ENCODE measurements at places on chromosomes 16 and 17.

DNA sequence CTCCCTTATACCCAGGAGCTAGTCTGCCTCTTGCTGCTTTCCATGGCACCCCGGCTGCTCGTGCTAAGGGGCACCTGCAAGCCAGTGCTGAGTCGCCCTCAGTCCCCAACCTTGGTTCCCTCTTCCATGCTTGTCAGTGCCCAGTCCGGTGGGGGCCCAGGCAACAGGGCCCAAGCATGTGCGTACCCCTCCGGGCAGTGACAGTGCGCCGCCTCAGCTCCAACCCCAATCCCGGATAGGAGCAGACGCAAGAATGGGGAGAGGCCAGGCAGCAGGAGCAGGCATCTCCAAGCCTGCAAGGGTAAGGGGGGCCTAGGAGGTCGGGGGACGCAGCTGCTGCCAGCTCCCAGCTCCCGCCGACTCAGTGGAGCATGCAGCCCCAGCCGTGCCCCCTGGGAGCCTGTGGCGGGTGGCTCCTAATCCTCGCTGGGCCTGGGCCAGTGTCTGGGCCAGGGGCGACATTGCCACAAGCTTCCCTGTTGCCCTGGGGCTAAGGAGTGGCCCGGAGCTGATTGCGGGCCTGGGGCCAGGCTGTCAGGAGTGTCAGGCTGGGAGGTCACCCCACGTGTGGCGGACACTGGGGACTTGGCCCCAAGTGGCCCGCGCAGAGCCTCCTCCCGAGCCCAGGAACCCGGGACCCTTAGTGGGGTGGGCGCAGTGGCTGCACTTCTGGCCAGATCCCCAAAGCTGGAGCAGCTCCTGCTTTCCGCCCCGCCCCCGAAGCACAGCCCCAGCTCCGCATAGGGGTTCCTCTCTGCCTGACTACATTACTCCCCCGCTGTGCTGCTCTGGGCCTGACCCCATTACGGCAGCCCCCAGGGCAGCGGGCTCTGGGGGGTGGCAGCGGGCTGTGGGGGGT is 9.8 kb downstream of the CPD start:
- no peak for DNase-seq

GRCh38 chr16:5188318-5188988 is 90.9 kb upstream of the EEF2KMT start:
- DNase-seq, result no peak

- DNase-seq, result no peak
Observed at GRCh38 chr17:16470265-16470664, 21.7 kb downstream of the LRRC75A start.

GRCh38 chr16:55500530-55501011 is 8.3 kb upstream of the LPCAT2 start:
- no peak for DNase-seq

GRCh38 chr16:68826652-68827051 is 16.7 kb upstream of the TANGO6 start:
- DNase-seq, result no peak

DNA sequence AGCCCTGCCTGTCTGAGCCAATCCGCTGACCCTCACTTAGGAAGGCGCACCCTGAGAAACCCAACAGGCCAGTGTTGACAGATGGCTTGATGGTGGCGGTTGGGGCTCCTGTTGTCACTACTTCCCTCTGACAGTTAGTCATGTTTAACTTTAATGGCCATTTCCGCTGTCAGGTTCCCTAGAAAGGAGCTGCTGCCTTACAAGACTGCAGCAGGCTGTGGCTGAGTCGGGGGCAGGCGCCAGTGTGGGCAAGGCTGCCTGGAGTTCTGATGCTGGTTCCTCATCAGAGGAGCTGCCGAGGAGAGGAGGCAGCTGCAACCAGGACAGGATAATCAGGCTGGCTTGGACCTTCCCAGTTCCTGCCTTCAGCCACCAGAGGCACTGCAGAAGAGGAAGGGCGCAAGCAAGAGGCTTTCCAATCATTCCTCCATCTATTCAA is 223.2 kb upstream of the DYNLRB2 start:
- DNase-seq, result no peak

DNA sequence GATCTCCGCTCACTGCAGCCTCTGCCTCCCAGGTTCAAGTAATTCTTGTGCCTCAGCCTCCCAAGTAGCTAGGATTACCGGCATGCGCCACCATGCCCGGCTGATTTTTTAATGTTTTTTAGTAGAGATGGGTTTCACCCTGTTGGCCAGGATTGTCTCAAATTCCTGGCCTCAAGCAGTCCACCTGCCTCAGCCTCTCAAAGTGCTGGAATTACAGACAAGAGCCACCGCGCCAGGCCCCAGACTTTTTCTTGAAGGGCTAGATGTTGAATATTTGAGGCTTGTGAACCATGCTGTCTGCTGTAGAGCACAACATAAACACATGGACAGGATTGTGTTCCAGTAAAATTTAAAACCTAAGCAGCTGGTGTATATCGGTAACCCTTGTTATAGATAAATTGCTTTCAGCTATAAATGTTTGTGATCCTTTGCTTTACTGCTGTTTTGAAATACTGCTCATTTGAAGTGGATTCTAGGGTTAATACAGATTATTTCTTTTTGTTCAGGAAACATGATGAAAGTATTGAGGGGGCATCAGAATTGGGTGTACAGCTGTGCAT is 12.4 kb downstream of the WSB1 start:
- DNase-seq, result no peak

GRCh38 chr17:43578699-43579565 is 32.8 kb upstream of the ETV4 start:
- no peak for DNase-seq

GRCh38 chr17:67115401-67115800 is 71.0 kb downstream of the CACNG1 start:
- DNase-seq, result no peak

- DNase-seq, result no peak
Observed at GRCh38 chr16:11401161-11402050, 56.1 kb downstream of the RMI2 start.

GRCh38 chr17:179781-180380 is 1.6 kb downstream of the DOC2B start:
- DNase-seq, result no peak

DNA sequence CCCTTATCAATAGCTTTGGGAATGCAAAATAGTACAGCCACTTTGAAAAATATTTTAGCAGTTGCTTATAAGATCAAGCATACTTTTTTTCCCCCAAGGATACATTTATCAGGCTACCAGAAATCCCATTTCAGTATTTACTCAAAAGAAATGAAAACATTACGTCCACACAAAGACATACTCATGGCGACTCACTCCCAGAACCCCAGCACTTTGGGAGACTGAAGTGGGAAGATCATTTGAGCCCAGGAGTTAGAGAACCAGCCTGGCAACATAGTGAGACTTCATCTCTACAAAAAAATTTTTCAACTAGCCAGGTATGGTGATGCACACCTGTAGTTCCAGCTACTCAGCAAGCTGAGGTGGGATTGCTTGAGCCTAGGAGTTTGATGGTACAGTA is 5.9 kb downstream of the SKA2 start:
- no peak for DNase-seq

DNA sequence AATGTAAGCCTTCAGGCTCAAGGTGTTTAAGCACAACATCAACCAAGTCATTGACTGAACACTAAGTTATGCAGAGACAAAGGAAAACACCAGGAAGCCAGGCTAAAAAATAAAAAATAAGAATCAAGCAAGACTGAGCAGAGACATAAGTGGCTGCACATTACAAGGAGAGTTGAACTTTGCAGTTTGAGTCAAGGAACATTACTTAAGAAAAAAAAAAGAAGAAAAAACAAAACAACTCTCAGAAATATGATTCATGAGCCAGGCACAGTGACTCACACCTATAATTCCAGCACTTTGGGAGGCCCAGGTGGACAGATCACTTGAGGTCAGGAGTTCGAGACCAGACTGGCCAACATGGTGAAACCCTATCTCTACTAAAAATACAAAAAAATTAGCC is 168.1 kb downstream of the C16orf95 start:
- DNase-seq, result no peak

GRCh38 chr17:10739386-10739785 is 9.6 kb upstream of the TMEM220 start:
- DNase-seq, result no peak

- DNase-seq, result no peak
Observed at GRCh38 chr16:85316944-85317343, 204.7 kb upstream of the CIBAR2 start.

DNA sequence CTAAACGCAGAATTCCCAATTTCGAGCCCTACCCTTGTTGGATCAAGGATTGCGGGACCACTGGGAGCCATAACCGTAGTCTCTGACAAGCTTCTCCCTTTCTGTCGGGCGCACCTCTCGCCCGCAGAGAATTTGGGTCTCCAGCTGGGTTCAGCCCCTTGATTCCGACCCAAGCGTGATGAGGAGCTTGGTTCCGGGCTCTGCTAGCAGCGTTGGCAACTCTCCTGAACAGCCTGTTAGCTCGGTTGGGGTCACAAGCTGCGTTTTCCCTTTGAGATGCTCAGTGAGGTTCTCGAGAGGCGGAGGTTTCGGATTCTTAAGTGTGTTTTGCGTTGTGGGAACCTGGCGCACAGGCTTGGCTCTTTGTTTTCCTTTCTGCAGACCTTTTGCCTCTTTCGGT is 655 bp downstream of the ATXN1L start:
- no peak for DNase-seq

- peak; percentile 17 for DNase-seq
Observed at GRCh38 chr17:78986649-78987328, 7.1 kb upstream of the LGALS3BP start.

DNA sequence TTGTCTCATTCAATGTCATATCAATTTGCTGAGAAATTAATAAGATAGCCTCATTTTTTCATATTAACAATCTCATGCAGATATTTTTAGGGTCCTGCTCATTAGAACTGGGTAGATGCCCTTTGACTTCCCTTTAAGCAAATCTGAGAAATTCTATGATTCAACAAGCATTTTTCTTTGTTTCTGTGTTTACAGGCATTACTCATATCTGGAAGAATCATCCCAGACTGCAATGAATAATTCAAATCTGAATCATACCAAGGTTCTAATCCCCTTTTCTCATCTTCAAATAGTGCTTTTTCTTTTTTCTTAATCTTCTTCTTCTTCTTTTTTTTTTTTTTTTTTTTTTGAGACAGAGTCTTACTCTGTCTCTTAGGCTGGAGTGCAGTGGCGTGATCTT is 69.2 kb upstream of the KIFC3 start:
- peak; percentile 34 for DNase-seq

DNA sequence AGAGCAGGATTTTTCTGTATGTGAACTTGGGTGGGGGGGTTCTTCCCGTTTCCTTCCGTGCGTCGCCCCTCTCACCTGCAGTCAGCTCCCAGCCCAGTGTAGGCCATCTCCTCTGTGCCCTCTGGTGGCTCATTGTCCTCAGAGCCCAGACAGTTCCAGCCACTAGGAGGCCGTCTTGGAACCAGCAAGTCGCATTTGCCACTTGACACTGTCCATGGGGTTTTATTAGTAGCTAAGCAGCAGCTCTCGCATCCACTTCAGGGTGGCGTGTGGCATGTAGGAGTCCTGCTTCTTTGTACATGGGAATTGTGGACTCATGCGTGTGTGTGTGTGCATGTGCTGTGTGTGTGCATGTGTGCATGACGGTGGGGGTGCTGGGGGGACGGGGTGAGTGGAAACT is 74.0 kb downstream of the SEC14L1 start:
- DNase-seq, result no peak

GRCh38 chr16:2205967-2206313 is 686 bp downstream of the MLST8 start:
- DNase-seq, result no peak

- no peak for DNase-seq
Observed at GRCh38 chr17:7023576-7024401, 939 bp downstream of the BCL6B start.

GRCh38 chr17:75498726-75499213 is 16.6 kb downstream of the CASKIN2 start:
- no peak for DNase-seq
